NCI-H226 (cell line): ENCODE measurements at places on chromosomes 3 and 15.

DNA sequence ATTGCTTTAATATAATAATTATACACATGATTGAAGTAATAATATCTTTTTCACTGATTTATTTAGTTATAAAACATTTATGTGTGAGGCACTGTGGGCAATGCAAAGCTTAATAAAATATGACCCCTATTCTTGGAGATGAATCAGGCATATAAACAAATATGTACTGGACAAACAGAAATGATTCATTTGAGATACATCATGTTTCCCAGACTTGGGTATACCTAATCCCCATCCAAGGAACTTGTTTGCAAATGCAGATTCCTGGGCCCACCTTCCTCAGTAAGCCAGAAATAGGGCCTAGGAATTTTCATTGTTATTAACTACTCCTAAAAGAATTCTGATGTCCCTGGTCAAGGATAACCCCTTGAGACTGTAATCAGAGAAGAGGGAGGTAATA lies 184.2 kb downstream of the CHL1 start:
- no peak for DNase-seq

GRCh38 chr15:52804526-52805081 lies 14.5 kb upstream of the ONECUT1 start:
- DNase-seq, result no peak

GRCh38 chr3:158101335-158102241 lies 4.6 kb downstream of the SHOX2 start:
- no peak for DNase-seq

DNA sequence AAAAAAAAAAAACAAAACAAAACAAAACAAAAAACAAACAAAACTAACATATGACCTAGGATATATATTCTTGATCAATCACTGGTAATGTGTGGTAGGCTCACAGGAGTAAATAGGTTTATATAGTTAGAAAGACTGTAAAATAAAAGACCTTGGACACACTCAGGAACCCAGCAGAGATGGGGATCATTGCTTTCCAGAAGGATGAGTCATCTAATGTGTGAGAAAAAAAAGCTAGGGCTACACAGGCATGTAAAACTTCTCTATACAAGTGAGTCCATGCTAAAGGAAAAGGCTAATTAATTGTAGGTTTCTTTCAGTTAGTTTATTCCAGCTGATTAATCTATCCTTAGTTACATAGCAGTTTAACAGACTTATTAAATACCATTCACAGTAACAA lies 710.3 kb upstream of the ARPP21 start:
- no peak for DNase-seq

DNA sequence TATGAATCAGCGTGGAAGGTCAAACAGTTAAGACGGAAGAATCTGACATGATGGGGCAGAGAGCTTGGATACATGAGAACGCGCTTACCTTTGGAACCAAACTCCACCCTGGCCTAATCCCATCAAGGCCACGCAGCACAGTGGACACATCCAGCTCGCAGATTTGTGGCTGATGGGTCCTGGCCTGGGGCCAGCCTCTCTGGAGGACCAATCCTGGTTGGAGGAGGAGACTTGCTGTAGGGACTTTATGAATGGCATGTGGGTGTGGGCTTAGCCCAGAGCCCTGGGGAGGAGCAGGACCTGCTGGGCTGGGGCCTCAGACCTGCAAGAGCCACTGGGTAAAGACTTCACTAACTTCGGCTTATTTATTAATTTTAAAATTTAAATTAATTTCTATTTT lies 73.4 kb upstream of the ANKRD34C start:
- no peak for DNase-seq

- DNase-seq, result no peak
Measured at GRCh38 chr3:151644020-151644620, 89.6 kb upstream of the AADACL2 start.

DNA sequence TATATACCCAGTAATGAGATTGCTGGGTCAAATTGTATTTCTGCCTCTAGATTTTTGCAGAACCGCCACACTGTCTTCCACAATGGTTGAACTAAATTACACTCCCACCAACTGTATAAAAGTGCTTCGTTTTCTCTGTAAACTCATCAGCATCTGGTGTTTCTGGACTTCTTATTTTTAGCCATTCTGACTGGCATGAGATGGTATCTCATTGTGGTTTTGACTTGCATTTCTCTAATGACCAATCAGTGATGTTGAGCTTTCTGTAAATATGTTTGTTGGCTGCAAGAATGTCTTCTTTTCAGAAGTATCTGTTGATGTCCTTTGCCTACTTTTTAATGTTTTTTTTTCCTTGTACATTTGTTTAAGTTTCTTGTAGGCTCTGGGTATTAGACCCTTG lies 182.9 kb upstream of the TRIM42 start:
- no peak for DNase-seq

GRCh38 chr3:47035645-47036044 lies 56.2 kb downstream of the NBEAL2 start:
- DNase-seq, result no peak

- no peak for DNase-seq
Measured at GRCh38 chr3:18645619-18646018, 220.5 kb upstream of the SATB1 start.

DNA sequence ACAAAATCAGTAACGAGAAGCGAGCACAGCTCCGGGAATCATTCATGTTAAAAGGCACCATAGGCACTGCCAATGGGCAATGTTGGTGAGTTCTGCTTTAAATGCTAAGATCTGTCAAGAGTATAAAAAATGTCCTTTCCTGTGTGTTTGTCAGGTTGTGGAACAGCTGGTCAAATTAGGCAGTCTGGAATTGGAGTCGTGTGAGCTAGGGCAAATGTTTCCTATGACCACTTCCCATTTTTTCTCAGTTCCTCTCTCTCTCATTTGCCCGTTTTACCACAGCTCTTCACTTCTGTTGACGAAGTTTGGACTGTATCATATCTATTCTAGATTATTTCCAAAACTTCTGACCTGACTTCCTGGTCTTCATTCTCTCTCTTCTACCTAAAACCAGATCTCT lies 60.8 kb upstream of the GOLIM4 start:
- DNase-seq, result no peak

DNA sequence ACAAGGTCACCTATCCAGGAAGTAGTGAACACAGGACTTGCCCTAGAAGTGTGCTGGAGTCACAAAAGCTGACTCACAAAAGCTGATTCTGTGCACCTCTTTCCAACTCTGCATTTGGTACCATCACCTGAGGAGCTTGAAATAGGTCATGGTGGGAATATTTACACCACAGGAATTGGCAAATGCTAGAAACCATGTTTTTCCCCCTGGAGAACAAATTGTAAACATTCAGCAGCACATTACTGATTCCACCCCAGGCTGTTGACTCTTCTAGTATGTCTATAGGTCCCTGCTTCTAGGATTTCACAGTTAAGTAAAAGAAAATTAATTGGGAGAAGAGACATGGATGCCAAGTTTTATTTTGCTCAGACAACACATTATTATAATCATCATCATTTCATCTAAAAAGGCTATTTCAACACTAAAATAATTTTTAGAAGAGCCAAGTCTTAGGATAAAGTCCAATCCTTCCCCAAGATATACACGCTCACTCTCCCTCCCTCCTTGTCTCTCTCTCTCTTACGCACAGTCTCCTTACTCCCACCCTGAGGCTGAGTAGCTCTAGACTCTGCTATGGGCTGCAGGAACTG lies 24.7 kb downstream of the CACNA2D2 start:
- no peak for DNase-seq

DNA sequence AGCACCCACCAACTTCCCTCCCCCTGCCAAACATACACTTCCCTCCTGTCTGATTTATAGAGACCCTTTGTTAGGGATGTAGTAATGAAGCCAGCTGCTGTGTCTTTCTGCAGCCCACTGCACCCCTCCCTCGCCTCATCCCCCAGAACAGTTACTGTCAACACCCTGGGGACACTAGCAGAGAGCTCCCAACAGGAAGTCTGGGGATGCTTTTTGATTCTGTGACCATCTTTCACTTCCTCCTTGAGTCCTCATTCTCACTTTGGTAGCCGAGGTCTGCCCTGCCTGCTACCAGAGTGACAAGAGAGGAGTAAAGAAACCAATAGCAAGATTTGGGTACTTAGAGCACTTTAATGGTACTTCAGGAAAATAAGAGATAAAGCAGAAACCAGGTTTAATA lies 201.6 kb downstream of the SATB1 start:
- DNase-seq, result no peak

- no peak for DNase-seq
Measured at GRCh38 chr15:69454953-69455352, 2.3 kb downstream of the RPLP1 start.

GRCh38 chr3:158355623-158356588 lies 215.1 kb upstream of the MLF1 start:
- DNase-seq, result no peak

GRCh38 chr3:134030379-134031347 lies 938 bp upstream of the SLCO2A1 start:
- DNase-seq, result no peak

DNA sequence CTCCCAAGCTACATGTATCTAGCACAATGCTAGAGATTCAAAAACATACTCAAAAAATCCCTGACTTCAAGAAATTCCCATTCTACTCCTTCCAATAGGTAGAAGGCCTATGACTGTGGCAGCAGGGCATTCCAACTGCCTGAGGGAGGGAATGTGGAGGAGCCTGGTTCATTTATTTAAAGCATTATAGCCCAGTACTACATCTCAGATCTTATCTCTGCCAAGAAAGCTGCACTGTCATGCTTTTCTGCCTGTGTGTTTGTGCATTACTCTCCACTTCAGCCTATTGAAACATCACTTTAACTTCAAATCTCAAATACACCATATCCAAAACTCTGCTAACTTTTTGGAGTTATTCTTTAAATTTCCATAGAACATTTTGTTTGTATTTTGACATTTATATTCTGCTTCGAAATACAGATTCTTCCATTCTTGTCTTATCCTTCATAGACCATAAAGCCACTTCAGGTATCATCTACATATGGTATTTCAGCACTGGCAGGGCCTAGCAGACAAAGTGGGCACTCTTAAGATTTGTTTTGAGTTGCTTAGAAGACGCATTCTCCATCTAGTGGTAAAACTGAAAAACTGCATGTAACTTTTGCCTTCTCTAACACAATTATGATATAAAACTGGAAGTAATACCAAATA lies 59.1 kb upstream of the NEDD4 start:
- DNase-seq, result peak; percentile 90

DNA sequence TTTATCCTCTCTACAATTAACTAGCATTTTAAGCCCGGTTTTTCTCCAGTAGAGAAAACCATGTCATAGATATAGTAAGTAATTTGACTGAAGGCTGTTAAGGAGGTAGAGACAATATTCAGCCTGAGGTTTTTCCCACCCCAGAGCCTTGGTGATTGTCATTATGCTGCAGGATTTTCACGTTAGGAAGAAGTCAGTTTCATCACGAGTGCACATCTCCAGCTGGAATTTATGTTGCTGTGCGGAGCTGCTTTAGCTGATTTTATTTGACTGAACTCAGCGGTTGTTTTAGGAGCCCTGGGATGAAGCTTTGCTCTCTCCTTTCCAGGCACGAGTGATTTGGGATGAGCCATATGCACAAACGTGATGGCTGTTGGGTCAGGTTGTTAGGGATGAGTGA lies 271.3 kb upstream of the RGMA start:
- no peak for DNase-seq

DNA sequence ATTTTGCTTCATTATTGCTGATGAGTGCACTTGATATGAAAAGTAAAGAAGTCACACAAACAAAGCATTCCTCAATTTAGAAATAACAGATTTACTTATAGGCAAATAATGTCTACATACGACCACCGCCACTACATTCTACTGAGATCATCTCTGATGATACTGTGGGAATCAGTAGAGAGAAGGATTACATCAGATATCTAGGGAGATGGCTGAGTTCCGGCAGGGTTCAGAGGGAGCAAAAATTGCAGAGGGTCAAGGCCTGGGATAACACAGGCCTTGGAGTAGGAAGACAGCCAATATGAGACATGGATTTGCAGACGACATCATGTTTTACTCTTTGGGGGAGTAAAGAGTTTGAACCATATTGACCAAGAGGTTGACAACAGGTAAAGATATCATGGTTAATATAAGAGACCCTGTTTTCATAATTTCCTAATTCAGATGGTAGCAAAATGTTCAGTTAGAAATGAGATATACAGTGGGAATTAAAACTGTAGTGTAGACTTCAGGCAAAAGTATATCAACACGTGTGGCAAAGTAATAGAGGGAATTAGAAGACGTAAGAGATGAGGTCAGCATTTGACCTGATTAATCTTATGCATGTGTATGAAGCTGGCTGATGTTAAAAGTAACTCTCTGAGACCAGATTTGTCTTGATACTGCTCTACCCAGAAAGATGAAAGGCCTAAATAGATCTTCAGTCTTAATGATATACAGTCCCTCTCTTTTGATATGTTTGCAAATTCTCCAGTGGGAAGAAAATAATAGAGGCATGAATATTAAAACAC lies 15.6 kb downstream of the LSAMP start:
- DNase-seq, result no peak

DNA sequence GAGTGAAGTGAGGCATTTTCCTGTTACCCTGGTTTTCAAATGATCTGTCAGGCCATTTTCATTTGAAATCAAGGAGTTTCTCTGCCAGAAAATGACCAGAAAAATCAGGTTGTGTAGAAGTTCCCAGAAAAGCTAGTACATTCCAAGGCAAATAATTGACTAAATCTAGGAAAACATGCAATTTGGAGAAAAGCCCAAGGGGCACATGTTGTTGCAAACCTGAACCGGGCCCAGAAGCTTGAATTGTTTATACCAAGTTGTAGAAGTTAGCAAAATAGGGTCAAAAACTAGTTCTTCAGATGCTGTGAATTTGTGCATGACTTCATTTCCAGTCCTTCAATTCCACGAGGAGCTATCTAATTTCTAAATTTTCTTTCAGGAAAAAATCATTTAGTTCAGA lies 31.0 kb downstream of the TRIM42 start:
- DNase-seq, result no peak

DNA sequence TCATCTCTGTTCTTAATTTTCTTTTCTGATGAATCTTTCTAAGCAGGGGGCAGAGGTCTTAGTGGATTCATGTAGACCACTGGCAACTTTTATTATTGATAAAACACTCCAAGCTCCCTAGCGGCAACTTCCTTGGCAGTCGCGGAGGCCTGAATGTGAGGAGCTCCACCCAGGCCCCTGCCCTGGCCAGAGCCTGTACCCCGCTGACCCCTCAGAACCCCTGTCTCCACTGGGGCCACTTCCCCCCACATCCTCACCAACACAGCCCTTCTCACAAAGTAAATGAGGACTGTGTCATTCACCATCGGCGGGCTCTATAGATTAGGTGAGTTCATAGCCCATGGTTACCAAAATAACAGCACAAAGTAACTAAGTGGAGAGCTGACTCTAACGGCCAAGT lies 111.6 kb downstream of the TPRA1 start:
- no peak for DNase-seq

DNA sequence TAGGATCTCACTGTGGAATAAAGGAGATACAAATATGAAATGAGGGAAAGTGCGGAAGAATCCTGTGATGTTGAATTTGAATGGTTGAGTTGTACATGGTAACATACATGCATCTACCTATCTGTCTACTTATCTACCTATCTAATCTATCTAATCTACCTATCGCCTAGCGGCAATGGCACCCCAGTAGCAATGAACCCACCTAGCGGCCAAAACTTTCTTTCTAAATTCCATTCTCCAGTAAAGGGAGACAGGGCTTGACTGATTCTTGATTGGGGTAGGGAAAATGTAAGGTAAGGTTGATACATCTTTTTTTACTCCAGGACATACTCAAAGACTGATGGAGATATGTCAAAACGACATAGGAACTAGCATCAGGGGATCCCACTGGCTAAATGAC lies 345.0 kb downstream of the FHIT start:
- DNase-seq, result no peak
